Activated CD4-positive, alpha-beta T cell treated with anti-CD3 and anti-CD28 coated beads, Interleukin-2, amount 10 ng/mL, durations not matched to agents 7 days and 5 days (primary cell): ENCODE measurements at places on chromosomes 2 and 18. TPM values are rescaled to one million over a fixed set of nuclear protein-coding genes. Genes with fewer than 3 reads are reported as not detected.

GRCh38 chr2:45681675-45682074 is 30.2 kb downstream of the PRKCE start:
- DNase-seq = no peak
- no peaks in the 10 kb centered on the region for H3K4me1 ChIP-seq

The AAK1 gene
- 119 TPM for total RNA-seq

The AGXT gene
- not detected for total RNA-seq

The ADRA2B gene
- total RNA-seq = 0.06 TPM
